GM18507 (cell line): ENCODE measurements at places on chromosomes 6 and 20.
A peak's percentile ranks its signal among the peaks of the same experiment; 100 is the strongest.

- DNase-seq: no peak
These were observed 24.9 kb downstream of the BLTP3A start for GRCh38 chr6:34816635-34817301.

- DNase-seq: no peak
These were observed 15.4 kb upstream of the HIVEP1 start for GRCh38 chr6:11996751-11997150.

- no peak for DNase-seq
These were observed 124.7 kb downstream of the CD24 start for GRCh38 chr6:106849676-106850332.

- no peak for DNase-seq
These were observed 2.2 kb downstream of the ZNFX1 start for GRCh38 chr20:49275636-49276035.

GRCh38 chr6:105750089-105750488 is 336.0 kb upstream of the PRDM1 start:
- no peak for DNase-seq

GRCh38 chr20:34945315-34946077 is 10.1 kb downstream of the GSS start:
- no peak for DNase-seq

DNA sequence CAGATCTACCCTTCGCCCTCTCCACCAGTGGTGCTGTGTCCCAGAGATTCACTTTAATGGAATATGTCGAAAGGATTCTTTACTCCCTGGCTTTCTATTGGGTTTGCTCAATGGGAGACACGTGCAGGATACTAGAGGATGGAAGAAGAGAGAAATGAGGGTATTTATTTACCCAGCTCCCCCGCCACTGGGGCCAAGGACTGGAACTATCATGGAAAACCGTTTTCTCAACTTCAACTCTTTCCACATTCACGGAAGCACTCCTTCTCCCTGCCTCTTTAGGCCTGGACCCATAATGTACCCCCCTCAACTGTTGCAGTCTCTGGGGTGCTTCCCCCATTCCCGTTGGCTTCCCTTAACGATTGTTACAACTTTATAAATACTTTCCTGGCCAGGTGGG is 26.6 kb upstream of the RALY start:
- no peak for DNase-seq

DNA sequence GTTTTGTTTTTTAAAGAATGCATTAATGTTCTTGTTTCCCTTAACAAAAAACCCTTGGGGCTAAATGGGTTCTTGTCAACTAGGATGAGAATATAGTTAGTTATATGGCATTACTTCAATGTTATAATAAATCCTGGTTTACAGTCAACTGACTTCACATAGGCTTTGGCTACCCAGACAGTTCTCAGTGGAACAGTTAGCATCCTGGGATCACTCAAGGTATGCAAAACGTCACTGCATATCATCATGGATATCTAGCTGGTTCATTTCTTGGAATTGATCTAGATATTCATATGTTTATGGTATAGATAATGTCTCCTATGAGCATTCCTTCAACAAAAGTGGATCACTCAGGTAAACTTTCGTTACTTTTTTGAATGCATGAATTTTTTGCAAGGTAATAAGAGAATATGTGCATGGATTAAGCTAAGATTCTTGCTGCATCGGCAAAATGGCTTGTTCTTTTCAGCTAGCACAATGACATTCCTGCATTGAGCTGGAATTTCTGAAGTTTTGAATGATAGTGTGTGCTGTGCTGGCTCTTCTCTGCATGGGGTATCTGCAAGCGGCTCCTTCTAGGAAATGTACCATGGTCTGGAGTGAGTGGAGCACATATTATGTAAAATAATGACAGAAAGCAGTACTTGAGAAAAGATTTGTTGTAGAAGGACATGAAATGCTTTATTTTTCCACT is 138.9 kb downstream of the ADGRG6 start:
- no peak for DNase-seq

GRCh38 chr20:10563935-10564492 is 109.8 kb downstream of the JAG1 start:
- no peak for DNase-seq

GRCh38 chr20:44040202-44040915 is 125.7 kb downstream of the TOX2 start:
- DNase-seq: no peak

DNA sequence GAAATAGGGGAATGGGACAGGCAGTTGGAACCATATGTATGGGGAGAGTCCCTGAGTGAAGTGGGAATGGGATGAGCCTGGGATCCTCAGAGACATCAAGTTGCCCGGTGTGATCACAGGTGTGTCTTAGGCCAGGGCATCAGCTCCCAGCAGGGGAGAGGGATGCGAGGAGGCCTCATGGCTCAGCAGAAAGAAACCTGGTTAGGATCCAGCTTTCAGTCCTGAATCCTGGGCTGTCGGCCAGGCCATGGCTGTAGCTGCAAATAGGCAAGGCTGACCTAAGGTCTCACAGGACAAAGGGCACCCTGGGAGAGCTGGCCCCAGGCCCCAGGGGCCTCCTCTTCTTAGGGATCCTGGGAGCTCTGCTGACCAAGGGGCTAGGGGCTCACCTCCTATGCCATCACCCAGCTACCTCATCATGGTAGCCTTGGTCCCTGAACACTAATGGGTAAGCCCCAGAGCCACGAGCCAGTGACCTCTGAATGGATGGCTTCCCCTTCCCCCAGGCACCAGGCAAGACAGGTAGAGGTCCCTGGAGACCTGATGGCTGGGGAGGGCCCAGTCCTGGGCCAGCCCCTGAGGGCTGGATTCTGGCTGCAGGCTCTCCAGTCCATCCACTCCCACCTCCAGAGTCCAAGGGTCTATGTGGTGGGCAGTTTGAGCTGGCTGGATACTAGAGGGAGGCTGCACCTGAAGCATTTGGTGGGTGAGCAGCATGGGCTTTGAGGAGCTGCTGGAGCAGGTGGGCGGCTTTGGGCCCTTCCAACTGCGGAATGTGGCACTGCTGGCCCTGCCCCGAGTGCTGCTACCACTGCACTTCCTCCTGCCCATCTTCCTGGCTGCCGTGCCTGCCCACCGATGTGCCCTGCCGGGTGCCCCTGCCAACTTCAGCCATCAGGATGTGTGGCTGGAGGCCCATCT is at the start of gene SLC22A7:
Gene SLC22A7 (plus strand): TSS at position 617 of the 921 bp plus-strand sequence. CDS start 99 bp downstream, at position 716.
- DNase-seq: no peak

DNA sequence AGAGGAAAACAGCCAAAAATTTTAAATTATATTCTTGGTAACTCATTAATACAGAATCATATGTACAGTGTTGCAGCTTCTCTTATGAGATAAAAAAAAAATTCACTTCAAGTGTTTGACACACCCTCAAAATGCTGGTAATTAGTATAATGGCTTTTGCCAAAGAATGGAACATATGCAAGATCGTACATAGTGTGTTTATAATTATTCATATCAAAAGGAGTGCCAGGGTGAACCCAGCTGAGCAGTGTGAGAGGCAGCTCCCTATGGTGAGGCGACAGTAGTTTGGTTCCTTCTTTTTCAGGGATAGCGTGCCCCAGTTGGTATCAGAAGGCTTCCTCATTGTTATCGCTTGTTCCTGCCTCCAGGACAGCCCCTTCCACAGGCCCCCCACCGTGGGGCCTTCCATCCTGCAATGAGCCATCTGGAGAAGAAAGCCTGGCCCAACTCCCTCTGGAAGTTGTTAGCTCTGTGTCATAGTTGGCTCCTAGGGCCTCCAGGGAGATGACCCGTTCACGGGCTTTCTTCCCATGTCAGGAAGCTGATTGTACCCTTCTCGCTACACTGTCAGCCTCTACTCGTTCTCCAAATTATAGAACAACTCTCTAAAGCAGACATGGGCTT is 150.7 kb downstream of the FRK start:
- DNase-seq: no peak

DNA sequence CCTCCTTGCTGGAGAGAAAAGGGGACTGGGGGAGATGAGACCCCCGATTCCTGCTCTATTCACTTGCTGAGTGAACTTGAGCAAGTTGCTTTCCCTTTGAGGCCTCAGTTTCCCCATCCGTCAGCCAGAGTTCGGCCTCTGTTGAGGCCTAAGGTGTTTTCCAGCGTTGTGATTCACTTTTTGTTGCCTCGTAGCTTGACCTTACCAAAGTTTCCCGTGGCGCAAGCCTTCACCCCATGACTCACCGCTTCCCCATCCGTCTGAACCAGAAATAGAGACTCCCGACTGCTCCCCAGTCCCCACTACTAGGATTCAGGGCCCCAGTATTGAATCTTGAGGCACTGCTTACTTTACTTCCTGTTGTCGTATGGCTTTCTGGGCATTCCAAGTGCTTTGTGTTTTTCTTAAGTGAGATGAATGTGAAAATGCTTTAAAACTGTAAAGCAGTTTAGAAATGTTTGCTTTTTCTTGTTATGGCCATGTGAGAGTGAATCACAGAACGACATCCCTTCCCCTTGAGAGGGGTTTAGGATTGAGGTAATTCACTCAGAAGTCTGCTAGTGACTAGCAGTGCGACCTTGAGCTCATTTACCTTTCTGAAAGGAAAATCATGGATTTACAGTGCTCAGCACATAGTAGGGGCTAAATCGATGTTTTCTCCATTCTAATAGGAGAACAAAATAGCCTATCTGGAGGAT is 1.2 kb downstream of the CHMP4B start:
- DNase-seq: no peak

GRCh38 chr20:12936020-12936419 is 72.8 kb upstream of the SPTLC3 start:
- no peak for DNase-seq

GRCh38 chr6:157908369-157909281 is 73.0 kb upstream of the SYNJ2 start:
- DNase-seq: no peak

GRCh38 chr6:70739534-70739933 is 71.9 kb downstream of the SMAP1 start:
- no peak for DNase-seq

- no peak for DNase-seq
These were observed 91.3 kb downstream of the PSMB1 start for GRCh38 chr6:170461556-170462365.

DNA sequence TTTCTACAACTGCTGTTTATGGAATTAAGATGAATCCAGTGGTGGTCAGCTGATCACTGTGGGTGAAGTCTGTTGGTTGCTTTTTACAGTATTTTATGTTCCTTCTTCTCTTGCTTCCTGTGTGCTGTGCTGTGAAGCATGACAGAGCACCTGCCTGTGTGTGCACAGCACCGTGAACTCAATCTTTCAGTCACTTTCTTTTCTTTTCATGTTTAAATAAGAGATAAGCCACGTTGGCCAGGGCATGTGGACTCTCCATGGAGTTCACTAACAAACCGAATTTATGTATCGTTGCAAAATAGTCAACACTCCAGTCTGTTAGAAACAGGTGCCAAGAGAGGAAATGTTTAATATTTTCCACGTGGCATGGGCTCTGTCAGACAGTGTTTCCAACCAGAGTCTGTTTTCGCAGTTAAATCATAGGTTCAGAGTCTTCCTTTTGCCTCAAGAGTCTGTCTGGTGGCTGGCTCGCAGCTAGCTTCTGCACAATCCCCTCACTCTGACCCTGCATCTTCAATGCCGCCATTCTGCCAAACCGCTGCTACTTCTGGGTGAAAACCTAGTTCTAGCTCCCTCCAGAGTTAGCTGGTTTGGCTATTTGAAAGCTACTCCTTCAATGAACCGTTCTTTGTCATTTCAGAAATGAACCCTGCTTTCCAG is 73.2 kb downstream of the QRSL1 start:
- DNase-seq: peak; percentile 63

DNA sequence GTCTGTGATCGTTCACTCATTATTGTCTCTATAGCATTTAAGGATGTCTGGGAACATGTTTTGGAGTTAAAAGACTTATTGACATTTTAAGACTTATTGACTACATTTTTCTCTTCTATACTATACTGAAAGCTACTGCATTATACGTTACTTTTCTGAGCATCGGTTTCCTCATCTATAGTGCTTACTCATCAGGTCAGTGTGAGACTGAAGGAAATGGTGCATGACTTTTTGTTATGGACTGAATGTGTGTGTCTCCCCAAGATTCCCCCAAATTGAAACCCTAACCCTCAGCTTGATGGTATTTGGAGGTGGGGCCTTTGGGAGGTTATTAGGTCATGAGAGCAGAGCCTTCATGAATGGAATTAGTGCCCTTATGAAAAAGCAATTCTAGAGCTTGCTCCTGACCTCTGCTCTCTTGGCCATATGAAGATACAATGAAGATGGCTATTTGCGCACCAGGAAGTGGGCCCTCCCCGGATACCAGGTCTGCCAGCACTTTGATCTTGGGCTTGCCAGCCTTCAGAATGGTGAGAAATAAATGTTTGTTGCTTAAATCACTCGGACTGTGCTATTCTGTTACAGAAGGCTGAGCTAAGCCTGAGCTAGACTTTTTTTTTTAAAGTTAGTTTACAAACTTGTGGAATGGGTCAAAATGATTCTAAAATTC is 243.7 kb upstream of the RREB1 start:
- no peak for DNase-seq

- no peak for DNase-seq
These were observed 10.7 kb downstream of the CST7 start for GRCh38 chr20:24959591-24960301.
